ENCODE measurements at places on chromosomes 16 and 17.

- DNase-seq = no peak
These were observed 1.1 kb downstream of the FAM171A2 start for GRCh38 chr17:44362459-44362948.

DNA sequence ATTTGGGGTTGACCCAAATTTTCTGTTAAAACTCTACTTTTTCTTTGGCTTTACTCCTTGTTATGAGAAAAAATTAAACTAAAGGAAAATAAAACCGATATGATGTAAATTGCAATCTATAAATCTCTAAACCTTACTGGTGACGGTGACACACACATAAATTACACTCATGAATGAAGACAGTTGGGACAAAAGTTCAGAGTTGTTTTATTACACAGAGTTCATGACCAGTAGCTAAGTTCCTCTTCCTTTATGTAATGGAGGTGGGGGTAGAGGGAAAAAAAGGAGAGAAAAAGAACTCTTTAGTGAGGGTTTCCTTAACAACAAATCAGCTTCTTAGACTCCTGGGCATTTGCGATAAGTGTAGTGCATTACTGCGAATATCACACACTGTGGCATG lies 220.7 kb downstream of the KCNJ2 start:
- no peak for DNase-seq

- DNase-seq = no peak
These were observed 67.8 kb upstream of the FA2H start for GRCh38 chr16:74842413-74842812.

DNA sequence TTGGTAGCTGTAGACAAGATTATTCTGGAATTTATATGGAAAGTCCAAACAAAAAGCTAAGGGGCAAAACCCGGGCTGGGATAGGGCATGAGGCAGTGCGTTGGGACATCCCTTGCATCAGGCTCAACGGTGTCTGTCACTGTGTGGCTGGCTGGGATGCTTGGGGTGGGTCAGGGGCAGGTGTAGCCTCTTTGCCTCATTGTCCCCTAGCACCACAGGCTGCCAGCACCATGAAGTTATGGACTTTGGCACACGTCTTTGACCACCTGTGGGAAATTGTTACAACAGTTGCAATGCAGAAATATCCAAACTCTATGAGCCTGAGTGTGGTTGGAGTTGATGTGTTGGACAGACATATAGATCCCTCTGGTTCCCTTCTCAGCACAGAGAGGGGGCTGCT lies 32.8 kb upstream of the MARCHF10 start:
- DNase-seq = no peak
